ENCODE measurements at places on chromosomes 5 and 9. TPM values are rescaled to one million over a fixed set of nuclear protein-coding genes. Genes with fewer than 3 reads are reported as not detected.
A peak's percentile ranks its signal among the peaks of the same experiment; 100 is the strongest.

GRCh38 chr9:2153630-2154217 lies 138.6 kb downstream of the SMARCA2 start:
- no peak for DNase-seq

DNA sequence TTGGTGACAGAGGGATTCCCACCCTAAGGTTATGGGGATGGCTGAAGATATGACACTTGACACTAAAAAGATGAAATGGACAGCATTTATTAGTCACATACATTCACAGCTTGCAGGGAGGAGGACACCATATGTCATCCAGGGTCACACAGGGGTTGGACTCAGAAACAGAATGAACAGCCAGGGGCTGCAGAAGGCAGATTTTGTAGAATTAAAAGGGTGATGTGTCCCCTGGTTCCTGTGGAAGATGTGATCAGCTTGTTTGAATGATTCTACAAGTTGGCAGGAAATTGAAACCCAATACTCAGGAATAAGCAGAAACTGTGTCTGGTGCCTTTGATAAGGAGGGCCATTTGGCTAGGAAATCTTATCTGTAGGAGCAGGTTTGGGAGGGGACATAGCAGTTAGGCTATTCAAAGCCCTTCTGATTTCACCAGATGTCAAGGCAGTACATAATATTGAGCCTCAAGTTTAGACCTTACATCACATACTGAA lies 102.3 kb upstream of the GRIN3A start:
- no peak for DNase-seq

DNA sequence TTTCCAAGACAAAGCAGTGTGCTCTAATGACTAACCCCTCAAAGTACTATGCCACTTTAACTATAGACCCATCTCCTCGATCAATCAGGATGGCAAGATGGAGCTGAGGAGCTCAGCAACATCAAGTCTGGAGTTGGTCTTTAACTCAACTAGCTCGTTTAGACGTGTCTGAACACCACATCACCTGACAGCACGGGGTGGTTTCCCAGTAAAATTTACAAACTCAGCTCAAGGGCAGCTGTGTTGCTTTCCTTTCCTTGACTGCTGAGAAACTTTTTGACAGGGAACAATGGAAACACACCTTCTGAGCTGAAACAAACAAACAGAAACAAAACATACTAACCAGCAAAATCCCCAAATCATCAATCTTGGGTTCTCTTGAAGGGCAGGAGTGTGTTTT lies 202.5 kb downstream of the NTRK2 start:
- no peak for DNase-seq

GRCh38 chr5:144017119-144017518 lies 153.3 kb downstream of the YIPF5 start:
- DNase-seq = no peak

- peak; percentile 97 for DNase-seq
These were observed 87.2 kb downstream of the NTRK2 start for GRCh38 chr9:84756731-84757130.

DNA sequence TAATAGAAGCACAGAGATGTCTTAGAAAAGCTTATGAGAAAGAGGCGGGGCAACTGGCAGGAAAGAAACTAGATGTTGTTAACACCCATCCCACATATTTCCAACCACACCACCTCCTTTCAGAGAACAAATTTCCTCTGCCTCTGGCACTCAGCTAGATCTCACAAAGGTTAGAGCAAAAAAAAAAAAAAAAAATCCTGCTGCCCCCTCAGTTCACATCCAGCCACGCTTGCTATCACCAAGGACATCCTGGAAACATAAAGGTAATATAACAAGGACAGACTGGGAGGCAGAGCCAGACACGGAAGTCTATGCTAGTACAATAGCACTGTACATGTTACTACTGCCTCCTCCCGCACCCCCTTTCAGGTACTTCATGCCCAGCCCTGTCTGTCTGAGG lies 238.0 kb upstream of the PTGER4 start:
- no peak for DNase-seq

DNA sequence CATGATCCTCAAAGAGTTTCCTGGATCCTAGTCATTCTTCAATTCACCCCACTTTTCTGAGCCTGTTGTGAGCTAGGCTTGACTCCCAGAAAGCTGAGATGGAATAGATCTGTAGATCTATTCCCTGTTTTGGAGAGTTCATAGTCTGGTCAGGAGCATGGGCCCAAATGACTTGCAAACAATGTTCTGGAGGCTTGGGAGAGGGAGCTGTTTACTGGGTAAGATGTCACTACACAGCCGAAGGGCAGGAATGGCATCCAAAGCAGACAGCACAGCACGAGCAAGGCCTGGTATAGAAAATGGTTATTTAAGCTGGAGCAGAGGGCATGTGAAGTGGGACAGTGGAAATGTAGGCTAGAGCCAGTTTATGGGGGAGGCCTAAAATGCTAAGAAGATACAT lies 152.5 kb upstream of the ALDH1B1 start:
- DNase-seq = no peak

GRCh38 chr9:23658376-23659258 lies 167.4 kb downstream of the ELAVL2 start:
- peak; percentile 27 for DNase-seq

GRCh38 chr5:61283471-61283870 lies 48.6 kb upstream of the ZSWIM6 start:
- DNase-seq = no peak

DNA sequence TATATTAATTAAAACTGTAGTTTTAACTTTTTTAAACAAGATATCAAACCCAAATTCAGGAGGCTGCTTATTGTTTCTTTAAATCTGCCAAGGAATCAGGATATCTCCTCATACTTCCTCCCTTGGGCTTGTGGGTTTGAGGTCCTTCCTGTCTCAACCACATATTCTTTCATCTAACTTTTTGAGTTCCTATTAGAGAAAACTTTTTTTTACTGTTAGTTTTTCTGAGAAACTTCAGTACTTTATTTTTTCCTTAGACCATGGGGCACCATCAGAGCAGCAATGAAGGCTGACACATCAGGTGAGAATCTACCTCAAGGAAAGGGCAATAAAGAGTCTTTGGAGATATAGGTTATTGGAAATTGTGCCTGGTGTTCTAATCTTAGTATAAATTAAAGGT lies 56.7 kb downstream of the TSSK1B start:
- peak; percentile 28 for DNase-seq

GRCh38 chr5:9781890-9782289 lies 151.7 kb upstream of the TAS2R1 start:
- DNase-seq = no peak

GRCh38 chr5:43033841-43034590 lies 6.1 kb downstream of the ANXA2R start:
- no peak for DNase-seq

GRCh38 chr9:29717631-29718030 lies 2144.3 kb upstream of the C9orf72 start:
- DNase-seq = no peak

GRCh38 chr9:101625876-101626275 lies 31.1 kb upstream of the PPP3R2 start:
- DNase-seq = no peak

Gene ELL2
- total RNA-seq = 2.7 TPM

Gene ZNF366
- total RNA-seq = 2.1 TPM

Gene FOXI1
- not detected for total RNA-seq
